KG1 (cell line): ENCODE measurements at places on chromosomes 6 and 20.

DNA sequence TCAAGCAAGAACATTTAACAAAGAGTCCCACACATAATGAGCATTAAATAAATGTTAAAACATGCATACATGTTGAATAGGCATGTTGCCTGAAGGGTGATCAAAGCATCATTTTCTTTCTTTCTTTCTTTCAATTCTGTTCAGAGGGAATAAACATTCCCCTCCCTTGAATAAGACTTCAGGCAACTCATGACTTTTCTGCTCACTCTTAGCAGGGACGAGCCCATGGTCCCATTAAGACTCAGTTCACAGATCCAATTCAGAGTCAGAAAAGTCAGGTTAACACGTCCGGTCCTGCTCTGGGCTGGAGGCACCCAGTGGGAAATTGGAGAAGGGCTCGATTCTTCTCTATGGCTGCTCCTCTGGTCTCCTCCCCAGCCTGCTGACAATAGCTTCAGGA, 181.7 kb downstream of the ZNF217 start:
- DNase-seq: no peak

GRCh38 chr20:34771680-34772081, 53.8 kb downstream of the NCOA6 start:
- DNase-seq: no peak

- no peak for DNase-seq
Measured at GRCh38 chr6:131427434-131428058, 145.5 kb upstream of the ARG1 start.

DNA sequence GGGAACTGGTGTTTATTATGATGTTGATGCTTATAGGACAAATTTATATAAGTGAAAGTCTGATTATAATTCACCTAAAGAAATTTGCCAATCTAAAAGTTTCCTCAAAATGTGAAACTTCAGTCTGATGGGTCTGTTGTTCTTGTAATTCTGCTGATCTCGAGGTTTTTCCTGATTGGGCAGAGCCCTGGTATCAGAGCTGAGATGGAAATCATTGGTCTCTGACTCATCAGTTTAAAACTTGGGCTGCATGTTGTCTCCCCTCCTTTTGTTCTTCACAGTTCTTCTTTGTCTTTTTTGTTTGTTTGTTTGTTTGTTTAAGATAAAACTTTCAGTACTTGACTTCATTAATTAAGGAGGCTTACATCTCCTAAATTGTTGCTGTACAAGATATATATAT, 5.9 kb downstream of the SMAP1 start:
- no peak for DNase-seq

DNA sequence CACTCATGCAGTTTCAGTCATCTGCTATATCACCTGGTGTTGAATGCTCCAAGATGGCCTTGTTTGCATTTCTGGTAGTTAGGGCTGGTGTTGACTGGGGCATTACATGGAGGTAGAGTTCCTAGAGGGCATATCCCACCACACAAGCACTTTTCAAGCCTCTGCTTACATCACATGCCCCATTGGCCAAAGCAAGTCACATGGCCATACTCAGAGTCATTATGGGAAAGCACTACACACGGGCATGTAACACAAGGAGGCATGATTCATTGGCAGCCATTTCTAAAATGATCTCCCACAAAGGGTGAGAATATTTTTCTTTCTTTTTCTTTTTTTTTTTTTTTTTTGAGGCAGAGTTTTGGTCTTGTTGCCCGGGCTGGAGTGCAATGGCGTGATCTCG, 73.2 kb downstream of the TRMT6 start:
- no peak for DNase-seq

GRCh38 chr20:57157106-57157691, 109.2 kb downstream of the BMP7 start:
- DNase-seq: no peak

GRCh38 chr6:61887423-61887822, 398.6 kb downstream of the KHDRBS2 start:
- DNase-seq: no peak

- DNase-seq: no peak
Measured at GRCh38 chr6:50451826-50452400, 261.4 kb upstream of the TFAP2D start.

- no peak for DNase-seq
Measured at GRCh38 chr20:32661820-32662528, 11.8 kb downstream of the C20orf203 start.

DNA sequence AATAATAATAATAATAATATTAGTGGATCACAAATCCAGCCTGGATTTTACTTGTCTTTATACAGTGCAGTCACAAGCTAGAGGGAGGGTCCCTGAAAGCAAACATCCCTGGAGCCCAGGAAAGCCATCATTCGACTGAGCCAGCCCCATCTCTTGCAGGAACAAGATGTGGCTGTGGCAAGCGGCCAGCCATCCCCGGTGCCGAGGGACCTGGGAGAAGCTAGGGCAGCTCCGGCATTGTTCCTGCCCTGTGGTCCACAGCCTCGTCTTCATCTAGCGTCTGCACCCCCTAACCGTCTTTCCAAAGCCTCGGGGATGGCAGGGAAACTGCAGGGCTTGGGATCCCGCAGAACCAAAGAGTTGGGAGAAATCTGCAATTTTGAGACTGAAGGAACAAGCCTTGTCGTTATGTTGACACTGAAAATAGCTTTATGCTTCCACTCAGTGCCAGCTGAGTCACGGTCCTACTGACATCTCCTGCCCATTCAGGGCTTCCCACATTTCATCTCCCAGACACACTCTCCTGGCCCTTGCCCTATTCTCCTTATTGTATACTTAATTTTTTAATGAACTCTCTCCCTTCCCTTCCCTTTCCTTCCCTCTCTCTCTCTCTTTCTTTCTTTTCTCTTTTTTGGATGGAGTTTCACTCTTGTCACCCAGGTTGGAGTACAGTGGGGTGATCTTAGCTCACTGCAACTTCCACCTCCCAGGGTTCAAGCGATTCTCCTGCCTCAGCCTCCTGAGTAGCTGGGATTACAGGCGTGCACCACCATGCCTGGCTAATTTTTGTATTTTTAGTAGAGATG, 62.5 kb upstream of the ZNFX1 start:
- DNase-seq: no peak

GRCh38 chr6:28343898-28344677, 5.7 kb upstream of the ZKSCAN3 start:
- no peak for DNase-seq

DNA sequence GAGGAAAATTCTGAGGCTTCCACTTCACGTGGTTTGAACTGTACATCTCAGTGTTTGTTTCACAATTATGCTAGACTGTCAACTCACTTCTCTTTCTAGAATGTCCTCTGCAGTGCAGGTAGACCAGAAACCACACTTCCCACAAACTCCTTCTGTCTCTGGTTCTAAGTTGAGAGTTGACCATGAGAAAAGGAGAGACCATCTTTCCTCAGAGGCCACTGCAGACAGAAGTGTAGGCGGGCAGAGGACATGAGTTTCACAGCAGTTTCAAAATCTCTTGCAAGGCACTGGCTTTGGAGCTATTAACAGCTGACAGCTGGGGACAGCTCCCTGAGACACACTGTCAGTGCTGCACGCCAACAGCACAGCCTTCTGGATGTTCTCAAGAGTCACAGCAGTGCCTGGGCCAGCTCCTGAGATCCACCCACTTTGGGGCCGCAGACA, 55.4 kb upstream of the MOXD1 start:
- DNase-seq: peak; percentile 2

DNA sequence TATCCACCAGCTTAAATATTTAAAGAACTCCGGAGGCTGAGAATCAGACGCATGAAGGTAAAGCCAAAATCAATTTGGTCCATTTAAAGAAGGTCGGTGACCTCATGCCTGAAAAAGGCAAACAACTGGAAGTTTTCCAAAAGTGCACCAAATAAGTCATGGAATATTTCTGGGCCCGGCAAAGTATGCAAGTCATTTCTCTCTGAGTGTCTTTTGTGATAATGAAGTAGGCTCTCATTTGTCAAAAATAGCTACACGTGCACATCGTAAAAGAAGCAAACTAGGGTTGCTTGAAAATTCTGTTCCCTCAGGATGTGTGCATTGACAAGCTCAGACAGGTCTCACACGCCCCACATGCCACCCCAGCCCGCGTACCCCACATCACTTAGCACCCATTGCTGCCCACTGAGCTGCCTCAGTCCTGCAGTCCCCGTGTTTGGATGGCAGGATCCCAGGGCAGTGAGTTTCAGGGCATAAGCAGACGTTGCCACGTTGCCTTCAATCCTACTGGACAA, 20.5 kb upstream of the PYGB start:
- DNase-seq: no peak

GRCh38 chr6:63475707-63476106, 96.6 kb upstream of the LOC128125822 start:
- DNase-seq: no peak

DNA sequence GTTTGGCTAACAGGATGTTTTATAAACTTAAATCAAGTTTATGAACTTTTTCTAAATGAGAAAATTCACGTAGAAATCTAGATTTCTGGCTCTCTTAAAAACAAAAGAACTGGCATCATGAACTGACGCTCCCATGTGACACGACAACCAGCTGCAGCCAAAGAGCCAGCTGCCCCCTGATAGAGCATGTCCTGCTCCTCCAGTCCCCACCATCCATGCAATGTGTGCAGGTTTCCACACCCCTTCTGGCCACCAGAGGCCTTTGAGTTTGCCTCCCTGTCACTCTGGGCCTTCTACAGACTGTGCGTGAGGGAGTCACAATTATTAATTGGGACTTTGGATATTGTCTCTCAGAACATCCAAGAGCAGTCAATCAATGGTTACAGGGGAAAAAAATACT, 1.6 kb upstream of the GPLD1 start:
- no peak for DNase-seq

DNA sequence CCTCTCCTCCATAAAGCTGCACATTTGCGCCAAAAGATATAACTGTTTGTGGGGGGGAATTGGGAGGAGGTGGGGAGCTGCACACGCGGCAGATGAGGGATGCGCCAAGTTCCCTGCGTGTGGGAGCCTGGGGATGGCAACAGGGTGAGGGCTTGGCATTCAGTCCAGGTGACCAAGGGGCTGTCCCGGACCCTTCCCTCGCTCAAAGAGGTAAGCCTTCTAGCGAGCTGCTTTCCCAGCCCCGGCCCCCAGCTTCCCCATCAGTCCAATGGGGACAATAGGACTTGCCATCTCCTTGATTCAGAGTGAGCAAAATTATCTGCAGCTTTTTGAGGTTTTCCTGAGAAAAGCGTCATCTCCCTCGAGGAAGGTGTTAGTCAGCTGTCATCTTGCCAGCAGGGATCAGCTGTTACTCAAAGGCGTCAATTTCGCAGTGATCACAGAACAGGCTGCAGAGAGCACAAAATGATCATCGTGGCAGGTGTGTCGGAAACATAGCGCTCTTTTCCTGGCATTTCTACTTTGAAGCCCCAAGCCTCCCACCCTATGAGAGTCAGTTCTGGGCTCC, 21.3 kb downstream of the ZNF831 start:
- DNase-seq: no peak

DNA sequence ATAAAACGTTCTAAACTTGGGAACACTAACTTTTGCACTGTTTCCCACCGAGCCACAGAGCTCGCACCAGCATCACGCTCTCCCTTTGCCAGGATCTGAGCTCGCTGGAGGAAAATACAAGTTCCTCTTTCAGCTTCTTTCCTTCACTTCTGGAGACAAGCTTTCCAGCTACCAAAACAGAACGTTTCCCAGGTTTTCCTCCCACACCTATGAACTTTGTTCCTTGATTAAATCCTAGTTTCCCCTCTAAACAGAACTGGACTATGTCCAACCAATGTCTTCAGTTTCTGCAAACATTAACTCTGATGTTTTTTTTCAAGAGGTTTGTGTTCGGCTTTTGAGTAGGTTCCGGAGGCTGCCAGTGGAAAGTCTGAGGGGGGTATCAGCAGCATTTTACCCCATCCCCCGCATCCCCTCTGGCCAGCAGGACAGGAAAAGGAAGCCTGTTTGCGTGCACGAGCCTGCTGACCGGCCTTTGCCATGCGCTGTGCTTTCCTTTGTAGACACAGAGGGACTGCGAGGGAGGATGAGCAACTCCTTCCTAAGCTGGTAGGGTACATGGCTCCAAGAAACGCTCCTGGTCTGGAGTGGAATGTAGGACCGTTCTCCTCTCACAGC, 135.5 kb downstream of the LY86 start:
- DNase-seq: peak; percentile 89

GRCh38 chr6:17525637-17526036, 74.5 kb upstream of the FAM8A1 start:
- no peak for DNase-seq

- no peak for DNase-seq
Measured at GRCh38 chr6:1952740-1953360, 292.6 kb downstream of the GMDS start.

GRCh38 chr20:35891375-35891774, 62.9 kb downstream of the SCAND1 start:
- no peak for DNase-seq

GRCh38 chr6:83711958-83712357, 3.1 kb upstream of the SNAP91 start:
- no peak for DNase-seq

DNA sequence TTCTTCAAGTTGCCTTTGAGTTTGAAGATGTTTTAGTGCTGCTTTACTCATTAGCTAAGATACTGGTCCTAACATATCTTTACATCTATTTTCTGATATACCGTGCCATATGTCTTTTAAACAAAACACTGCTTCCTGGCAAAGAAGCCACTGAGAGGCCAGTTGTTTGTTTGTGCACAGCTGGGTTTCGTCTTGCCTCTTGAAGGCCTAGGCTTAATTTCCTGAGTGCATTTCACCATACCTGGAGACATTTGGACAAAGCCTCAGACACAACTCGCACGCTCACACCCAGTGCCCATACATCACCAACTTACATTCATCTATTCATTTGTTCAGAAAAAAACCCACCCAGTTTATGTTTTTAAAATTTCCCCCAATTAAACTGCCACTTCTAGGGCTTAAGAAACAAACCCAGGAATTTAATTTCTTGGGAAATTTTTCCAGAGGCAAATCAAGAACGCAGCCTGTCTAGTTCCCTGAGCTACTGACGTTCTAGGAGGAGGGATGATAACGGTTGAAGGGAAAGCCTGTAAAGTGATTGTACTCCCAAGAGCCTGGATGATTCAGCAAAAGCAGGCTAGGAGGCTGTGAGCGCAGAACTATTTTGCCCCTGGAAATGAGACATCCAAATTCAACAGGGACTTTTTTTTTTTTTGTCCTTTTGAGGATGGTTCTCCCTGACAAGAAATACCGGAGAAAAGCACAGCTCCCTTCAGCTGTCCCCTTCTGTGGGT, 77.7 kb downstream of the OLIG3 start:
- no peak for DNase-seq

- no peak for DNase-seq
Measured at GRCh38 chr20:57034001-57034400, 232.4 kb downstream of the BMP7 start.

- DNase-seq: no peak
Measured at GRCh38 chr6:27726619-27727023, 185.6 kb downstream of the OR2B2 start.

GRCh38 chr20:49323622-49324238, 45.9 kb upstream of the ZNFX1 start:
- peak; percentile 27 for DNase-seq
